Omental fat pad (tissue), 4 donors: ENCODE measurements at places on chromosomes 6 and 20. TPM values are rescaled to one million over a fixed set of nuclear protein-coding genes. Genes with fewer than 3 reads are reported as not detected.

NKX2-2 gene
- not detected for total RNA-seq

PAK5 gene
- total RNA-seq = not detected

DZANK1 gene
- 1.4 TPM for total RNA-seq

RBM24 gene
- total RNA-seq = 2.2 TPM

ETV7 gene
- total RNA-seq = 0.56 TPM

MUC21 gene
- not detected for total RNA-seq

SLC22A2 gene
- not detected for total RNA-seq

BMP2 gene
- 12.3 TPM for total RNA-seq

SLC13A3 gene
- total RNA-seq = 1.2 TPM

VGLL2 gene
- not detected for total RNA-seq

PAX1 gene
- not detected for total RNA-seq

BPI gene
- total RNA-seq = not detected

ECI2 gene
- total RNA-seq = 65.0 TPM

SCGN gene
- 8.5 TPM for total RNA-seq

DEFB132 gene
- 9.2 TPM for total RNA-seq

DSN1 gene
- 4.5 TPM for total RNA-seq

- DNase-seq = no peak
Observed at GRCh38 chr20:58700121-58700821, 7.7 kb downstream of the NPEPL1 start.

DNA sequence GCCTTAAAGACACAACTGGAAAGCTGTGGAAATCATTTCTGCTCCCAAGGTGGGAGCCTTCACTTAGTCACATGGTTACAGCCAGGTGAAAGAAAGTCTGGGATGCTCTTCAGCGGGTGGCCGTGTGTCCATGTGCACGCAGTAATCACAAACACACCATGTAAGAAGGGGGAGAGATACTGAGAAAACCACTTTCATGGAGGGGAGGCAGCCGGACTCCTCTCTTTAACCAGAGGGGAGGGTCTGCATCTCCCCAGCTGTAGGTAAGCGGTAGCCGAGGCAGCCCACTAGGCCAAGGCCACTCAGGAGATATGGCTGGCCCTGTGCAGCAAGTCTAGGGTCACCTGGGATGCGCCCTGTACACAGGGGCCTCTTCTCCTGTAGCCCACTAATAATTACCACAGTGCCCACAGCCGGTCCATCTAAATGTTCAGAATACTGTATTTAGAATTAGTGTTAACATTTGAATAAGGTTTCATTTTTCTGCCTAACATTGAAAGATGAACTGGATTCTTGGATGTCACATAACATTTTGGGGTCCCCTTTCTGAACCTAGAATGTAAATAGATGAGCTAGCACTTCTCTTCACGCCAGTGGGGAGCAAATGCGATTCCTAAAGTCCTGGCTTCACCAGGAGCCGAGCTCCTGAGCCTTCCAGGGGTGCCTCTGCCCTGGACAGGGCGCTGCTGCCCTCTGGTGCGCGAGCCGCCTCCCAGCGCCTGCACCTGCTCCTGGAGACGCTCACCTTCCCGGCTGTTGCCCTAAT, 15.9 kb downstream of the GPR31 start:
- DNase-seq = no peak

DNA sequence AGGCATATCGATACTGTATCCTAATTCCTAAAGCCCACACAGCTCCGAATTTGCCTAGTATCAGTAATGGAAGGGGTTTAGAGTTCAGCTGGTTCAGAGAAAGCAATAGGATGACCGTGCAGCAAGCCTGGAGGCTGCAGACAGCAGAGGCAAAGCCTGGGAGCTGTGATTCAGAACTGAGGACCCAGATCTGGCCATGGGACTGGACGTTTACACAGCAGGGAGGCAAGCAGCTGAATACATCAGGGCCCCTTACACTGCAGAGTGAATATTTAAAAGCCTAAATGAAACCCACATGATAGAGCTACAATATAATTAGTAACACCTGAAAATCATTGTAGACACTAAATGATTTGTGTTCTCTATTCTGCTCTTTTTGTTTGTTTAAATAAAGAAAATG, 38.0 kb downstream of the ELOVL2 start:
- DNase-seq = no peak

- no peak for DNase-seq
Observed at GRCh38 chr20:64095927-64096326, 11.4 kb downstream of the NPBWR2 start.

GRCh38 chr6:34493344-34493743, 27.5 kb downstream of the PACSIN1 start:
- DNase-seq = no peak

DNA sequence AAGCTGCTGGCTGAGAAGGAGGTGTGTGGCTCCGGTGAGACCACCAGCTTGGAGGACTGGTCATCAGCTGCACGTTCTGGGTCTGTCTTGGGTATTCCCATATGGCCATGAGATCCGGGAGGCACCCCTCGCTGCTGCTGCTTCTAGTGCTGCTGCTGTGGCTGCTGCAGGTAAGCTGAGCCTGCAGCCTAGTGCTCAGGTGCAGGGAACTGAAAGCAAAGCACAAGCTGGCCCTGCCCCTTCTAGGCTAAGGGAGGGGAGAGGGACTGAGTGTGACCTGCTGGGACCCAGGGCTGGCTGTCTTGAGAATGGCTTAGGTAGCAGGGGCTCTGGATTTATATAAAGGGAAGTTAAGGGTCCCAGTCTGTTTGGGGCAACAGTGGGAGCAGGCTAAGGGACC, 403 bp downstream of the CDH26 start:
- DNase-seq = no peak

DNA sequence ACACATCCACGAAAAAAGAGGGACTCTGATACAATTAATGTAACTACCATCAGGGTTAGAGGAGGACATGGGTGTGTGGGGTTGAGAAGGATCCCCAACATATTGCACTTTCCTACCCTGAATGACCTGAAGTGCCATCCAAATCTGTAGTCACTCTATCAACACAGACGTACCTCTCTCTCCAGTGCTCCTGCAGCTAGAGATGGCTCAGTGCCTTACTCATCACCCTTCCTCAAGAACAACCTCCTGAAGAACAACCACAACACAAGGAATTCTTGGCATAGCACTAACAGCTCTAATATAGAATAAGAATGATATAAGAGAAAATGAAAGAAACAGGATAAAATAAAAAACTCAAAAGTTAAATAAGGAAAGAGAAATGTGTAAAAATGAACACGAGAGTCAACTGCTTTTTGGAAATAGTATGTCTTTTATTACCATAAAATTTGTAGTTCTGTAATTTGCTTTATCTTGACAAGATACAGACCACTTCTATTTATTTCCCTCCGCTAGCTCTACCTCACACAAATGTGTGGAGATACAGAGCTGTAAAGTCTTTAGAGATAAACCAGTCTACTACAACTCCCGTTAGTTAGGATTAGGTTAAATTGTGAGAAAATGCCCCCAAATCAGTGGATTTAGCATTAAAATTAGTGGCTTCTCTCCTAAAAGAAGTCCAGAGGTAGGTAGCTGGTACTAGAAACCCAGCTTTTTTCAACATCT, 63.9 kb downstream of the REV3L start:
- DNase-seq = no peak

- DNase-seq = no peak
Observed at GRCh38 chr6:81084776-81085430, 667.6 kb downstream of the TENT5A start.

DNA sequence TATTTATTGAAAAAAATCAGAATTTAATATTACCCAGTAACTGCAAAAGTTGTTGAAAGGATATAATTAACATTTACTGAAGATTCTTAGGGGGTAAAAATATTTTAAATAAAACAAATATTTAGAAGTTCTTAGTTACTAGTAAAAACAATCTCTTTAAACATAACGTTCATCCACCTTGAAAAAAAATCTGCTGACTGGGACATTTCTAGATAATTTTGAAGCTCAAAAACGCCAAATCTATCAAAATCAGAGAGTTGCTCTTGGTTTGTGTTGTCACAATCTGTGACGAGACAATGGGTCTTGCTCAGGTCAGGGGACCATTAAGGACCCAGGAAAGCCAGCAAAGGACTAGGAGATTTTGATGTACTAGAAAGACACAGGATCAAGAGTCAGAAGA, 177.0 kb downstream of the BACH2 start:
- DNase-seq = no peak

GRCh38 chr6:96304997-96305396, 216.6 kb upstream of the UFL1 start:
- DNase-seq = no peak

DNA sequence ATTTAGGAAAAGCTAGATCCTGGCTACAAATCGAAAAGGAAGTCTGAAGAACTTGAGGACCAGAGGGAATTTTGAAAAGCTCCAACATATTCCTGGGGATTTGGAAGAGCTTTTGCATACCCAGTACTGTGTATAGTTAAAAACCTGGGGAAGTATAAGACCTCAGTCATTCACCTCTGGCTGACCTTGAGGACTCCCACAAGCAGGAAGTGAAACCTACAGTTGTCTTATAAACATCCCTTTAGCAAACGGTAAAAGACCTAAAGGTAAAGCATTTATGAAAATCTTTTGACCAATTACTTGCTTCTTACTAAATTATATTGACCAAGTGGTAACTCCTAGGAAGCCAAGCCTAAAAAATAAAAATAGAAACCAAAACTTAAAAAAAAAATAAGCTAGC, 175.0 kb downstream of the HAO1 start:
- DNase-seq = no peak

GRCh38 chr6:138695193-138695592, 78.4 kb upstream of the CCDC28A start:
- DNase-seq = no peak

GRCh38 chr20:43295781-43296180, 106.1 kb upstream of the PTPRT start:
- DNase-seq = no peak

DNA sequence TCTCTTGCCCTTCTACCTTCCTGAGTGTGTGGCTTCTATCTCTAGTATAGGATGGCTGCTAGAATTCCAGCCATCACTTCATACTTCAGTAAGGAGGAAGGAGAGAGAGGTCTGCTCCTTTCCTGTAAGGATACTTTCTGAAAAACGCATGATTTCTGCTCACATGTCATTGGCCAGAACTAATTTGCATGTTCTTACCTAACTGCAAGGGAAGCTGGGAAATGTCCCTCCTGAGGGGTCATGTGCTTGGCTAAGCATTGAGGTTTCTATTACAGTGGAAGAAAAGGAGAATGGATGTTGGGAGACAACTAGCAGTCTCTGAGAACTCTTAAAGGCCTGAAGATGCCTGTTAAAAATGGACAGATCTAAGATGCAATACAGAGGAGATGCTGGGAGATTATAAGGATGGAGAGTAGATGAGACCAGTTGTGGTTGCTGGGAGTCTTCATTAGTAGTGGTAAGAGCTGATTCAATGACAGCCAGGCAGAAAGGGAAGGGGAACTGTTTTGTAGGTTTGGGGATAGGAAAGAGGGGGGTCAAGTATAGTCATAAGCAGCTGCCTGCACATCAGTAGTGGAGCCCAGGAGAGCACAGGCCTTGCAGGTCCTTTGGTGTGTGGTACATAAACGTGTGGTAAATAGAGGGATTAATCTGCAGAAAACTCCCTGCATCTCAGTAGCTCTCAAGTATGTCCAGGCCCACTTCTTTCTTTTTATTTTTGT, 20.2 kb downstream of the CDS2 start:
- no peak for DNase-seq

DNA sequence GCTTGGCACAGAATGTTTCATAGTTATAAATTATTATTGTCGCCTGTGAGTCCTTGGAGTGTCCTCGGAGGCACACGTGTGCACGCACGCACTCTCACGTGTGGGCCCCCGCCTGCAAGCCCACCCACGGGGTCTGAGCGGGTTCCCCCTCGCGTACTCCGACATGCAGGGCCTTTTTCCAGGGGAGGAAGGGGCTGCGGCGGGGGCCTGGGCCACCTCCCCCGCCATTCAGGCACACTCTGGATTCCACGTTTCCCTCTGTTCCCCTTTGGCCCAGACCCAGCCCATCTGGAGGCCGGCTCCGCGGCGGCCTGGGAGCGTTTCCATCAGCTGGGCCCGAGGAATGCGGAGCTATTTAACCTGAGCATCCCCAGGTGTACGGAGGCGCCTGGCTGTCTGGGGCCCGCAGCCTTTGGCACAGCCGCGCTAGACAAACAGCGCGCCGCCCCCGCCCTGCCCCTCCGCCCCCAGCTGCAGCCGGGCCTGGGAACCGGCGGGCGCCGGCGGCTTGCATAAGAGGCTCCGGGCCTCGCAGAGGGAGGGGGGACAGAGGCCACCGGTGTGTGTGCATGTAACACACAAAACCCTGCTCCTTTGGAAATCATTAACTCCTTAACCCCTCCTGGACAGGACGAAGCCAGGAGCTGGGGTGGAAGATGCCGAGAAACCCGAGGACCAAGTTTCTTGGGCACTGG, 3.3 kb downstream of the ID1 start:
- DNase-seq = peak; percentile 41

DNA sequence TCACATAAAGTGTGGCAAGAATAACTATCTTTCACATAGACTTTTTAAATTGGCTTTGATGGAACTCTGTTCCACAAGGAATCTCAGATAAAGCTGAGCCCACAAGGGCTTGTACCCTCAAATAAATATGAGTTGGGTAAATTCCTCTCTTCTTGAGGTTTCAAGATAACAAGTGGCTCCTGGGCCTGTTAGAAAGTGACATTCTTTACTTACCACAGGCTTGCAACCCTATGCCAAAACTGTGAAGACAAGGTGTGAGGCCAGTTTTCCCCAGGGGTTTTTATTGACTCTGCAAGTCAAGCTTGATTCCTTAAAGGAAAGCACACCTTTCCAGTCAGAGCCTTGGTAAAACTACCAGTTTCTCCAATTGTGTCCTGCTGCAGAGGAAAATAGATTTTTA, 664.8 kb upstream of the GJE1 start:
- DNase-seq = no peak

- DNase-seq = peak; percentile 48
Observed at GRCh38 chr20:7843613-7844012, 96.6 kb downstream of the HAO1 start.

GRCh38 chr20:2748551-2749342, 51.7 kb downstream of the CPXM1 start:
- no peak for DNase-seq

GRCh38 chr6:159939591-159940016, 29.3 kb upstream of the IGF2R start:
- DNase-seq = no peak

DNA sequence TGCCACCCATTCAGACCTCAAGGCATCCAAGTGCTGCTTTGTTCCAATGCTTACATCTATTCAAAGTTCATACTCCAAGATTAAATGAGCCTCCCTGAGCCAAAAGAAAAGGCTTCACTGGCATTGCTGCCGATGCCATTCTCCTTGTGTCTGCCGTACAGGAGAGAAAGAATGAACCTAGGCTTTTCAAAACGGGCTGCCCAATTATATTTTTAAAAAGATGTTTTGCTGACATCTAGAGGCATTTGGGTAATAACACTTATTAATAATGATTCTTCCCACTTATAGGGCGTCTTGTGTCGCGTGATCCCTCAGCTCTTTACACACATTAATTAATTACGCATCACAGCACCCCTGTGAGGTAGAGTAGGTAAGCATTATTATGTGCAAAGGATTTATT, 545.6 kb downstream of the PKHD1 start:
- DNase-seq = no peak

- no peak for DNase-seq
Observed at GRCh38 chr20:58480551-58481336, 34.5 kb downstream of the APCDD1L start.

GRCh38 chr20:35947907-35948306, 6.4 kb downstream of the SCAND1 start:
- no peak for DNase-seq

GRCh38 chr6:22221211-22221610, 75.6 kb downstream of the PRL start:
- DNase-seq = no peak
